ENCODE measurements at places on chromosomes 1 and 21.

DNA sequence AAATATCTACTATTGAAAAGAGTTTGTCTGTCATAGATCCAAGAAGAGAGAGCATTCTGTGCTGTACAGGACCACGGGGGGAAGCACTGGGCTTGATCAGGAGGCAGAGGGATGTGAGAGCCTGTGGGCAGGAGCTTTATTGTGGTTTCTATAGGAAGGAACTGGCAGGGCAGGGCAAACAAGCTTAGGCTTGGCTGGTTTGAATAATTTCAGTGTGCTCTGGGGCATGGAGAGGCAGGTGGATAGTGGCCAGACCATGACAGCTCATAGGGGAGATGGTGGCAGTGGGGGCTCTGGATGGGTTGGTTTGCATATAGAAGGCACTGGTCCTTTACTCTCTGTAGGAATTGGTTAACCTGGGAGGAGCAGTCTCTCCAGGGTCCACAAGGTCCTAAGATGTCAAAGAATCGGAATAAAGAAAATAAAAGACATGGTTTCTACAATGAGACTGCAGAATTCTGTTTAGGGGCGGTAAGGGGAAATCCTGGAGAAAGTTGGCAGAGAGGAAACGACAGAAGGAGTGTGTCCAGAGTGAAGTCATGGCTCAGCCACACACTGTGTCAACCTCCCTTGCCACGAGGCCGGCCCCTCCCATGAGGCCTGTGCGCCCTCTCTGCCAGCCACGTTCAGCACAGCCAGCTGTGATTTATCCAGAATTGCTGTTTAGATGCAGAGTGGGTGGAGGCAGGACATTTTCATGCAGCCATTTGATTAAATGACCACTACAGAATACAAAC, 81.7 kb upstream of the PGBD5 start:
- DNase-seq = no peak

DNA sequence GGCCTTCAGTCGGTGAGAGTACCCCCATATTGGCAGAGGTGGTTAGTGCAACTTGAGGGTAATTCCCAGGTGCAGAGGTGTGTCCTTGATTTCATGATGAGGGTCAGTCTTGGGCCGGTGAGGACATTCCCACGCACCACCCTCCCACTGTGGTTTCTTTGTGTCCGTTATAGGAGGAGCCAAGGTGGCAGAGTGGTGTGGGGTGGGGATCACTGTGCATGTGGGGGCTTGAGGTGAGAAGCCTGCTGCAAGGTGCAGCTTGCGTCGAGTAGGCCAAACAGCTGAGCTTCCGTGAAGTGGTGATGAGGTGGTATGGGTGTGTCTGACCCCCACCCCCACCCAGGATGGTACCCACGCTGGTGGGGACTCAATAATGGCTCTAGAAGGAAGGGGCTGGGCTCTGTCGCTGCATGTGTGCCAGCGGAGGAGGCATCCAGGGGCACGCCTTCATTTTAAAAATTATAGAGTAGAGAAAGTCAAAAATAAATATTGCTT, 6.2 kb downstream of the PTPRF start:
- DNase-seq = no peak

DNA sequence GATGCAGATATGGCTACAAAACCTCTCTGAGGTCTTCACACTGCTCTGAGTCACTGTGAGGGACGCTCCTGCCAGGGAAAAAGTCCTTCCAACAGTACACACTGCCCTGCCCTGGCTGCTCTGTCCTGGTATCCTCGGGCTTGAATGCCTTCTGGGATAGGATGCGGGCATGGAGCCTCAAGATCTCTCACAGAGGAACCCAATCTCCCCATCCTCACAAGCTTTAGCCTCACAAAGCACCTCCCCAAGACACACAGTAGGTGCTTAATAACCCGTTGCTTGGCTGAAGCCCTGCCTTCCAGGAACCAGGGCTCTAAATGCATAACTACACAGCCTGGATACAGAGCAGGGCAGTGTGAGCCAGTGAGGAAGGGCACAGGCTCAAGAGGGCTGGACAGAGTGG, 9.2 kb downstream of the RAP1GAP start:
- DNase-seq = no peak

DNA sequence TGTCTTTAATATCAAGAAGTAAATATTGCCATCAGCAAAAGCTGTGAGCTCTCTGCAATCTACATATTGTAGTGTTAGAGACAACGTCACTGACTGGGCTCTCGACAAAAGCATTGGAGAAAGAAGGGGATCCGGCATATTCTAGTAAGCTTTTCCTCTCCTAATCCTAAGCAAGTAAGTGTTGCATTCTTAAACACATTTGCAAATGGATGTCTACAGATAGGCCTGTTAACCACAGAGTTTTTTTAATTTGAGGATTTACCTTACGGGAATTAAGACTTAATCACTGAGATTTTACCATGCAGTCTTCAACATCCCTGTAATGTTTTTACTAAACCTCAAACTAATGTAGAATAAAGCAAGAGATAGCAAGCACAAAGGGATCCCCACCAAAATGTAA, 426.5 kb upstream of the CAMK1G start:
- no peak for DNase-seq

GRCh38 chr21:20802201-20802600, 196.0 kb upstream of the NCAM2 start:
- DNase-seq = no peak

- DNase-seq = no peak
Measured at GRCh38 chr1:6287431-6287886, 26.6 kb upstream of the GPR153 start.

DNA sequence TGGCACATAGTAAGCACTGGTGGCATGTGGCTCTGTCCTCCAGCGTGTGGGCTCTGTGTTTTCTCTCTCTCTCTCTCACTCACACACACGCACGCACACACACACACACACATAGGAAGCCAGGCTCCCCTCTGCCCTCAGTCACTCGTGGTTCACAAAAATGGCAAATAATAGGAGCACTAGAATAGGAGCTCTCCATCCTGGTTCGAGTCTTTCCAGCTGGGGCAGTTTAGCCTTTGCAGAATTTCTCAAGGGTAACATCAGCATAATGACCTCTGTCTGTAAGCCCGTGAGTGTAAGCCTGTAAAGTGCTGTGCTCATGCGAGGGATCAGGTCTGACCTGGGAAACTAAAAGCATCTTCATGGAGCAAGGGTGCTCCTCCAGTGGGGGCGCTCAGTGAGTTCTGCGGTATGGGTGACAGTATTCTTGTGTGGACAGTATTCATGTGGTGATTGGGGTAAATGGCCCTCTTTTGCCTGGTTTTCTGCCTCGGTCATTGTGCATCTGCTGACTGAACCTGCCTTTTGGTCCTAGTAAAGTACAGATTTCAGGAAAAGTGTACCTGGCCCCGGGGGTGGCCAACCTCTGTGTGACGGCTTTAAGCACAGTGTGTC, 842 bp upstream of the ZC3H12A start:
- peak; percentile 58 for DNase-seq

DNA sequence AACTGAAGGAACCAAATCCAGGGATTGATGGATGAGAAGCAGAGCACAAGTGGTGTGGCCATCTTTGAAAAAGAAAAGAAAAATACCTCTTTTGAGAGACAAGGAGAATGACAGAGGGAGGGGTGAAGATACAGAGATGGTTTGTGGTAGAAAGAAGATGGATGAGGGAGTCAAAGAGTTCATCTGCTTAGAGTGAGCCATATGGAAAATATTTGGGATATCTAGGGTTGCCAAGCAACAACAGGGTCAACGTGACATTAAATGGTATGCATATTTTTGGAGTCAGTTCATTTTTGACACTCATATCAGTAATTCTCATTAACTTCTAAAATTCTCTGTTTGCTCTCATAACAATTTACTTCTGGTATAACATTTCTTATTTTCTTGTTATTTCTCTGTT, 50.7 kb downstream of the MACF1 start:
- no peak for DNase-seq

- no peak for DNase-seq
Measured at GRCh38 chr21:42379426-42380215, 13.3 kb upstream of the TFF1 start.

- no peak for DNase-seq
Measured at GRCh38 chr1:43303471-43304313, 2.9 kb downstream of the TIE1 start.

- DNase-seq = no peak
Measured at GRCh38 chr21:16002874-16003466, 273.2 kb downstream of the USP25 start.

GRCh38 chr21:40067751-40068150, 200.5 kb downstream of the PCP4 start:
- no peak for DNase-seq
